ENCODE measurements at places on chromosomes 6 and 20.

DNA sequence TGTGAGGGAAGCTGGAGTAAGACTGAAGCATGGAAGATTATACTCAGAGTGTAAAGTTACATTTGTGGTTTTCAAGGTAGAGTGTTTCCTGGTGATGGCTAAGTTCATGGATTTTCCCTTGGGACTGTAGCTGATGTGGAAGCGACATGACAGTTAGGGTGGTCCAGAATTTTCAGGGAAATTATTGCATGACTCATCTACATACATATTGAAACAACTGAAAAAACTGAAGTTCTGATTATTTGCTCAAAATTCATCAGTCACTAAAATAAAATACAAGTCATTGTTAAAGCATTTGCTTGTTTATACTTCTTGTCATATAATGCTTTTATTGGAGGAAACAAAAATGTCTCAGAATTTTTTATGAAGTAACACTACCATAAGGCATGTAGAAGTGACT, 700.0 kb downstream of the RFPL4B start:
- no peak for DNase-seq

DNA sequence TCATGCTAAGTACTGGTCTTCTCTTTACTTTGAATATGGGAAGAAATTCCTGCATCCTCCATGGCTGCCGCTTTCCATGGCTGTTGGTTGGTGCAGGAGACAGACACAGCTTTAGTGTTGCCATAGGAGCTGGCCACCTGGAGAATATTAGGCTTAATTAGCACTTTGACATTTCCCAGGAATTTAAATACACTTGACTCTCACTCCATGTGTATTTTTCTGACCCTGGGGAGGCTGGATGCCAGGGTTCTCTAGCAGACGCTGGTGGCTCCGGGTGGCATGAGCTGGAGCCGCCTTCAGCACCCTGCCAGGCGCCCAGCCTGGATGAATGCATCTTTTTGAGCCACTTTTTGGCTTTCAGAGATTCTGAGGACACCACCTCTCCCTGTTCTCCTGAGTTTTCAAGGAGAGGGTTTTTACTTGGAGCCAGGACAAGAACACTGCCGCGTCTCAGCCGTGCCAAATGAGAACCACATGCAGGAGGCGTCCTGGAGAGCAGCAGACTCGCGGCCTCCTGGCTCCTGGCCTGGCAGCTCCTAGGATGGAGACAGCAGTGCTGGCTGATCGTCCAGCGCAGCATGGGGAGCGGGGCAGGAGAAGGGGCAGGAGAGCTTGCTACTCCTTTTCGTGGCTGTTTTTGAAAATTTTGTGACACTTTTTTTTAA, 258.8 kb downstream of the SMOC2 start:
- no peak for DNase-seq

DNA sequence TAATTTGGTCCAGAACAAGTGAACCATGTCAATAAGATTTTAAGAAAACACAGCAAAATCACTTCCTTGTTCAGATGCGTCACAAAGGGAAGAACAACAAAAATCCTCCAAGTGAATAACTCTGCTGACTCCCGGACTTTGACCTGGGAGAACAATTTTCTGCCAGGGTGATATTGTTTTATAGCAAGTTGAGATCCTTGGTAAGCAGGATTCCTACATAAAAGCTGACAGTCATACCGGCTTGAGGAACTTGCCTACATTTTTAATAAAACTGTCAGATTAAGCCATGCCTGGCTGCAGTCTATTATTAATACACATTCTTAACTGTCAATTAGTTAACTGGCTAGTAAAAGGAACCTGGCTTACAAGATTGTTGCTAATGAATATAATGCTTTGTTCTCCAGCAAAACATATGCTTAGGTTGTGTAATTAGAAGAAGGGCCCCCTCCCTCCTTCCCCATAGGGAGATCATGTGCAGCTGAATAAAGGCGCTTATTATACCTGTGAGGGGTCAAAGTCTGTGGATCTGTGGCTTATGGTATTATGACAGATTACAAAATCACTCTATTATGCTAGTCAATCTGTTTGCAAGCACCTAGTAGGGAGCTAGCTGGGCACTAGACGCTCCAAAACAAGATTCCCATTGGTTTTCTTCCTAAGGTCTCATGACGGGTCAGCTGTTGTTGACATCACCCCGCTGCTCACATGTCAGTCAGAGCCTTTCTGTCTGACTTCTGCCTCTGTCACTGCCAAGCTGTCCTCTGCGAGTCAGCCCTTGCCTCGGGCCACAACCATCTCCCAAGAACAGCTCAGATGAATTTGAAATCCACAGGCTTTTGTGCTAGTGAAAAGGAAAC, 44.6 kb upstream of the SEC63 start:
- DNase-seq, result no peak

GRCh38 chr20:50876063-50876685, 55.1 kb downstream of the ADNP start:
- DNase-seq, result no peak

DNA sequence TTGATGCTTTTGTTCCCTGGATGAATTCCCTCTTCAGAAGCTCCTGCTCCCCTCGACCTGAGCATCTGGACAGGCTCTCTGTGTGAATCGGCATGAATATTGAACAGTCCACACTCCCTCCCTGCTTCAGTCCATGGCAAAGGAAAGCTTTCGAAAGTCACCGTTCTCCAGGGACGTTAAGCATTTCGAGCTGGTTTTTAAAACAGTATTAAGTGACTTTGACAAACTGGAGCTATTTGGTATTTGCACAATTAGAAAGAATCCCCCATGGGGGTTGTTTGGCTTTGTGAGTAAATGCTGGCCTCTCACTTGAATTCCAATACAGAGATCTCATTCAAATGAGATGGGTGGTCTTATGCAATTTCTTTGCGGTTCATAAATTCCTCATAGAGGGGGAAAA, 85.3 kb upstream of the TIAM2 start:
- no peak for DNase-seq

GRCh38 chr6:166619912-166620311, 7.1 kb downstream of the RPS6KA2 start:
- DNase-seq, result peak; percentile 71

- DNase-seq, result no peak
Measured at GRCh38 chr6:16857969-16858592, 96.8 kb upstream of the ATXN1 start.

- DNase-seq, result no peak
Measured at GRCh38 chr6:138378463-138378862, 758 bp downstream of the SMIM28 start.

DNA sequence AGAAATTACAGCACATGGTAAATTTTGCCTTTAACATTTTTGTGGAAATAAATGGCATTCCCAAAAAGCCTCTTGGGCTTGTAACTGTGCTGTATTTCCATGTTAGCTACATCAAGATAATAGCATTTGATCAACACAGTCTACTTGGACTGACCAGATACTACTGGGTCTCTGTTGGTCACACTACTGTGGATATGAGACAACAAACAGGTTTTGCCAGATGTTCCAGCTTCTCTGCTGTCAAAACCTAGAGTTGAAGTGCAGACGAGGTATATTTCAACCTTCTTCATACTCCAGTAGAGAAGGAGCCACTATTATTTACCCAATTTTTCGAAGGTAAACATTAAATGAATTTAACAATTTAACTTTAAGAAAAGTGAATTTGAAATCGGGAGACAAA, 284.7 kb upstream of the CITED2 start:
- DNase-seq, result no peak

DNA sequence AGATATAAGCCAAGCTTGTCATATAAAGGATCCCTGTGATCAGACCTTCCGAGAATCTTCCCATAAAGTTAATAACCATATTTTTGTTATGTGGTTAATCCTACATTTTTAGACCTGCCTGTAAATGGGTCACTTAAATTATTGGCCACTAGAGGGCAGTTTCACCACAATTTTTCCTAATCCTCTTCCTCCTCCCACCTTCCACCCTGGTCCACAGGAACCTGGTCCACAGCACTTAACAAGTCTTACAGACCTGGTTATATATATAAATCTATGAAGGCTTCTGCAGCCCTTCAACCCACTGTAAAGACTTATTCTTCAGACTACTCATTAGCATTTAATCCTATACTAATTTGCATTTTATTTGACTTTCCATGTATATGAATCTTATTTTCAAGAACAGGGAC, 28.3 kb downstream of the MRS2 start:
- no peak for DNase-seq

DNA sequence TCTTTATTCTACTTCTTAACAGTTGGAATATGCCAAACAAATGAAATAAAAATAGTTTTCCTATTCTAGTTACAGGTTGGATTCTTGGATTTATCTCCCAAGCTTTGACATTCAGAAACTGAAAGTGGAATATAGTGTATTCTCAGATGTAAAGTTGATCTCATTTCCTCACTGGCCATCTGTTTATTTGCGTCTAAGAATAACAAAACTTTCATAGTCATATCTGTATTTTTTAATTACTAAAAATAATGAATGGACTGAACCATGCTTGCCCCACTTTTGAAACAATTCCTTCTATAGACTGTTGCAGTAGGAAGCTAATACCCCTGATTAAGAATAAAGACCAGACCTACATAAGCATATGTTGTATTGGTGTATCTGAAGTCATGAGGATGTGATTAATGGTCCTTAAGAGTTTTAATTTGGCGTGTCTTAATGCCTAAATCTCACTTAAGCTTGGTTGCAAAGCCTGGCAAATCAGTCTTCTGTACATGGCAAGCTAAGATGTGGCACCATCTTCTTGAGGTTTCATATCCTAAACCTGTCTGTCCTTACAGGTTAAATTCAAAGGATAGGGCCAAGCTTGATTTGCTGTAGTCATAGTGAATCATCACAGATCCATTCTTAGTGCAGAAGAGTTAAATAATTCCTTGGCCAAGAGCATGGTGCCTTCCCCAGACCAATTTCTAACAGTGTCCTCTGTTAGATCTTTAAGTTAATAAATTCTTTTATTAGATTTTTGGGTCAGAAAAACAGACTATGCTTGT, 58.9 kb downstream of the FOXO3 start:
- DNase-seq, result no peak

DNA sequence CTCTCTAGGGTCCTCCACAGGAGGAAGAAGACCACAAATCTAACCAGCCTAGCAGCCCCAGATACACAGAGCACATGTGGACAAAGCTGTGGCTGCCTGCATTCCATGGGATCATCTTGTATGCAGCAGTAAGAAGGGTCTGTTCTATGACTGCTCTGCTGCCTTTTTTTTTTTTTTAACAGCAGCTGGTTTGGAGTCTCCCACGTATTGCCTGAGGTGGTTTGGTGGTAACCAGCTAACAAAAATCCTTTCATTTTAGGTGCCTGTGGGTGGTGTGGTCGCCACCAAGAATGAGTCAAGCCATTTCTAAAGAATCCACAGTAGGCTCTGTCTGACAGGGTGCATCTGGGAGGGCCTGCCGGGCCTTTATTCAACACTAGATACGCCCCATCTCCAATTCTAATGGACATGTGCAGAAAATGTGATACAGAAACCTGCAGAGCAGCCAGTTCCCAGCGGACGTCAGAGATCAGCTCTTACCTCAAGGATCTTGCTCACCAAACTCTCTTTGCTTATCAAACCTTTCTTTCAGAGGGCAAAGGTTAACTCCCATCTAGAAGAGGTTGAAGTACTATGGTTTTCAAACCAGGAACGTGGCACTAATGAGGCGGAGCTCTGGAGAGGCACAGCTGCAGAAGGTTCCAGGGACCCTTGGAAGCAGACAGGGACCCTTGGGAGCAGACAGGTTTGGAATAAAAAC, 32.0 kb downstream of the GNAS-AS1 start:
- peak; percentile 21 for DNase-seq

All from amniotic stem cell (primary cell).